Suppressor macrophage treated with lipopolysaccharide for 4 hours (primary cell): ENCODE measurements at places on chromosomes 16 and 17.

DNA sequence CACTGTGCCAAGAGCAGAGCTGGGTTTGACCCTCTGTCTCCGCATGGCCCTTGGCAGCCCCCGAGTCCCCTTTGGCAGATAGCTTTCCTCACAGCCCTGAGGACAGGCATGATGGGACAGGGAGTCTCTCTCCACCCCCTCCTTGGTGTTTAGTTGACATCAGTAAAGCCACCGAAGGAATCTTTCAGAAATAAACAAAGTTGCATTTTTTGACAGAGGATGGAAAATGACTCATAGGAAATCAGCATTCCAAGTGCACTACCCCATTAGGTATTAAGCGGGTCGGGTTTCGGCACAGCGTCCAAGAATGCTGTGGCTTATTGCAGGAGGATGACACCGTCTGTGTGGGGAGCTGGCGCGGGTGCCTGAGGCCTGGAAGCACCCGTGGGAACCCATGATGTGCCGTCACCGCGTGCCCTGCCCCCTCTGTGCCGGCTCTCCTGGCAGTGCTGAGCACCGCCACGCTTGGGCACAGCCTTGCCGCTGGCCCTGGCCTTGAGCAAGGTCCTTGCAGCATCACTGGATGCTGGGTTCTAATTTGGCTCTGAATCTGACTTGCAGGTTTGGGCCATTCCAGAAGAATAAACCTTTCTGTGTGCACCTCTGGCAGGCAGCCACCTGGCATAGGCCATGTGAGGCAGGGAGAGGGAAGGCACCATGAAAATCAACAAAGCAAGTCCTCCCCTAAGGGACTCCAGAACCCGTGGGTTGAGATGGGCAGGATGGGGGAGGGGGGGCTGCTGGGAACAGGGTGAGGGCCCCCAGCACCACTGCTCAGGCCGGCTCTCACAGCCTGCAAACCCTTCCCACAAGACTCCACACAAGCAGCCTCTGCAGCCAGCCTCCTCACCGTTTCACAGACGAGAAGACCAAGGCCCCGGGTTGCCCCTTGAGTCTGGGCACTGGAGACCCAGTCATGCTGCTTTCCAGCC is 50.5 kb upstream of the ZNF469 start:
- no peak for DNase-seq

DNA sequence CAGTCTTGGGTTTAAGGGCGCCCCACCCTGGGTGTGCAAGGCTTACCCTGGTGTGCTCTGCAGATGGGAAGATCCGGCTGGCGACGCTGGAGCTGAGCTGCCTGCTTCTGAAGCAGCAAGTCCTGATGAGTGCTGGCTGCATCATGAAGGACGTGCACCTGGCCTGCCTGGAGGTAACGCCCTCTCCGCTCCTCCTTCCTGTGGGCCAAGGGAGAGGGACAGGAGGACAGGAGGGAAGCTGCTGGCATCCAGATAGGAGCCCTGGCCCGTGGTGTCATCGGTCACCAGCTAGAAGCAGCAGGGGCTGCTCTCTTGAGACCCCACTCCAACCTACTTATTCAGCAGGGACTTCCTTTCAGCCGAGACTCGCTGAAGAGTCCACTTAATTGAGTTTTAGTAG is 97.8 kb downstream of the CLEC16A start:
- no peak for DNase-seq

DNA sequence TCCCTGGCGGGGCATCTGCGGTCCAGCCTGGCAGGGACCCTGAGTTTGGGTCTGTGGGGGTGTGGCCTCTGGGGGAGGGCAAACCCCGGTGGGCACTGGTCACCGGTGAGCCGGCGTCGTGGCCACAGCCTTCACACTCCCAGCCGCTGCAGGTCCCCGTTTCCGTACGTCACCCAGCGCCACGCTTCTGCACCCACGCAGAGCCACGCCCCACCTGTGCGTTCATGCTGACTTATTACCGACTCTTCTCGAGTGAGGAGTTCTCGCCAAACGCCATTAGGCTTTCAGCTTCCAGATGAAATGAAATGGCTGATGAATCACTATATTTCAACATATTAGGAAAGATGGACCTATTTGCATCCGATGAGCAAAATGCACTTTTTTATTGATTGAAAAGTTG is 8.8 kb upstream of the SSTR5 start:
- DNase-seq: no peak

DNA sequence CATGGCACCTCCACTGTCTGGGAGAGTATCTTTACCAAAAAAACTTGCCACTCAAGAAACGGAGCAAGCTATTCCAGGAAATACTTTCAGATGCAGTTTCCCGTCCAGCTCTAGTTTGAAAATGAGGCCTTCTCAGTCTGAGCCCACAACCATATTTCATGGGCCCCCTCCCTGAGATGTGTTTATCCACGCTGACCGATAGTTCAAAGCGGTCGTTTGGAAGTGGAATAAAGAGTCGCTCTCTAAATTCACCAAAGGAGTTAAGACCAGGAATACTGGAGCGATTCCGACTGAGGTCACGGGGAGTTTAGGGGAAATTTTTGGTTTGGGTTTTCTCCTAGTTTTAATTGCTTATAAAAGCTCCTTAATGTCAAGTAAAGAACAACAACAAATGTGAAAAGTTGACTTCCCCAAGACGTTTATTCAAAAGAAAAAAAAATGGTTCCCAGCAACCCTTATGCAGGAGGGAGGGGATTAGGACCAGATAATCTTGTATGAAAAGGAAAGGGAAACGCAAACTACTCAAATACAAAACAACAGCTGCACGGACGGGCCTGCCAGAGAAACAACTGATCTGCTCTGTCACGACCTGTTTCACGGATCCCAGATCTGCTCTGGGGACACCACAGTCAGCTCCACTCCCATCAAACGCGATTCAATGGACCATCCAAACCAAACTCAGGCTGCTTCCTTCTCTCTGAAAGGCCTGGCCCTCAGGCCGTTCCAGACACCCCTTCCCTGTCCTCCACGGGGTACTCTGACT is 77.1 kb downstream of the MRM3 start:
- DNase-seq: no peak

DNA sequence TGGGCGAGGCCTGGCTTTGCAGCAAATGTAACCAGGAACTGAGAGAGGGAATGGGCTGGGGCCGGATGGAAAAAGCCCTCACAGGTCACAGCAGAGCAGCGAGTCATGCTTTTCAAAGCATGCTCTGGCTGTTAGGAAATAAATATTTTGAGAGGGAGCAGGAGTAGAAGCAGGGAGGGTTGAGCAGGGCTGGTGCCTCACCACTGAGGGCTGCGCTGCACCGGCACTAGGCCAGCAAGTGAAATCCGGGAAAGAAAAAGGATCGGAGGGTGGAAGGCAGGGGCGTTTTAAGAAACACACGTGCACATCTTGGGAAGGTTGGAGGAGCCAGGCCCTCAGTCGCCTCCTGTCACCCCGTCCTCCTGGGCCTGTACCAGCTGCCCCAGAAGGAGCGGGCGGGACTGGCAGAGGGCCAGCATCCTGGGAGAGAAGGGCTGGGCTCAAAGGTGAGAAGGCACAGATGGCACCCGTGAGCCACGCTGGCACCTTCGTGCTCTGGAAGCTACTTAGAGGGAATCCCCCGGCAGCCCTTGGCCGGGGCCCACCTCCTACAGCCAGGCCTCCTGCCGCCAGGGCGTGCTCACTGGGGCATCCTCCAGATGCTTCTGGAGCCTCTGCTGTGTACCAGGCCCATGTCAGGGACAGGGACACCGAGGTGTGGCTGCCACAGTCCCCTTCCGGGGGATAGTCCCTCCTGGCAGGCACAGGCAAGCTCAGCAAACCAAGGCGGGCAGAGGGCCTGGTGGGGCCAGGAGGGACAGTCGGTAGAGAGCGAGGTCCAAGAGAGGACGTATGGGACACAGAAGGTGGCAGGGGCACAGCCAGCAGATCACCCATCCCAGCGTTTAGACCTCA is 71.5 kb upstream of the PLCG2 start:
- no peak for DNase-seq

- no peak for DNase-seq
Observed at GRCh38 chr17:36813957-36814563, 123.2 kb upstream of the LHX1 start.

- DNase-seq: no peak
Observed at GRCh38 chr17:16929757-16930520, 42.0 kb downstream of the TNFRSF13B start.

GRCh38 chr17:12078791-12079190 is 58.1 kb downstream of the MAP2K4 start:
- no peak for DNase-seq

GRCh38 chr17:5888811-5889210 is 181.4 kb upstream of the WSCD1 start:
- no peak for DNase-seq

GRCh38 chr17:50080827-50081226 is 14.3 kb upstream of the PDK2 start:
- DNase-seq: no peak

GRCh38 chr17:19017804-19018599 is 13.4 kb upstream of the FAM83G start:
- DNase-seq: no peak

DNA sequence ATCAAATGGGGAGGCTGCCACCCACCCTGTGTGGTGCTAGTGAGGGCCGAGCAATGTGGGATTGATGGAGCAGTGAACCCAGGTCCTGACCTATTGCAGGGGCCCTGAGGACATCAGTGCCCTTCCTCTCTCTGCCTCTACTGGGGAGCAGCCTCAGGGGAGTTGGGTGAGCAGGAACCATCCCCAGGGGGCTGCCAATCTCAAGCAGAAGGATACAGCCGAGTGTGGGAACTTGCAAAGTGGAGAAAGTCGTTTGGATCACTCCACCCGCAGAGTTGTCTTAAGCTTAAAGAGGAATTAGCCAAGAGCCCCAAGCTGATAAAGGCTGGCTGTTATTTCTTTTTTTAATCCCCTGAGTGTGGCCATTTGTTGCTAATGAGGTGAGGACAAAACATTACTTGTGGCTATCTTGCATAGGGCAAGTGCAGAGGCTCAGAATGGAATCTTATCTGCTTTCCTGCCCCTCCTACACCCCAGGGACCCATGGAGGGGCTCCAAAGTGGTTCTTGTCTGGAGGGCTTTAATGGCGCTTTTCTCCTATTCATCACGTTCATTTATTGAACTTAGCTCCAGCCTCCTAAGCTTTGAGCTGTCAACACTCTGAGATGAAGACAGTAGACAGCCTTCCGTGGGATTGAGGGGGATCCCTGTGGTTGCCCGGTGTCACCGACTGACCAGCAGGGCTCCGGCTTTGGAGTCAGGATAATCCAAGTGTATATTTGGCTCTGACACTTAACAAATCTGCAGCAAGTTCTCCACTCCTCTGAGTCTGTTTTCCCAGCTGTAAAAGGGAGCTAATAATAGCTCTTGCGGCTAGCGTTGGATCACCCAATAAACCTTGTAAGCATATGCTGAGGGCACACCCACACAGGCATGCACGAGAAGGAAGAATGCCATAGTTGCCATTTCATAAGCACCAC is 45.1 kb downstream of the MYH11 start:
- DNase-seq: no peak

DNA sequence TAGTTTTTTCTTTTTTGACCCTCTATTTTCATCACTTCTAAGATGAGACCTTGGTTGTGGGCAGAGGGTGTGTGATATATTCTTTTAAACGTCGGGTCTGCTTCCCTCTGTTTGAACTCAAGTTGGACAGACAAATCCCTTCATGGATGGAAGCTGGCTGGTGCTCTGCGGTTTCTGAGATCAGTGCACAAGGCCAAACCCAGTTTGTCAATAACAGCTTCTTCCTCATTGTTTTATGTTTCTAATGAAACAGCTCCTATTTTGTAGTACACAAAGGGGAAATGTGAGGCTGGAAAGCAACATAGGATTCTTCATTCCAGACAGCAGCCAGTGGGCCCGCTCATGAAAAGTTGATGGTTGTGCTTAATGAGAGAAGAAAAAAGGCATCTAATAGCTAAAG is 159.6 kb downstream of the PRKCA start:
- peak; percentile 61 for DNase-seq

DNA sequence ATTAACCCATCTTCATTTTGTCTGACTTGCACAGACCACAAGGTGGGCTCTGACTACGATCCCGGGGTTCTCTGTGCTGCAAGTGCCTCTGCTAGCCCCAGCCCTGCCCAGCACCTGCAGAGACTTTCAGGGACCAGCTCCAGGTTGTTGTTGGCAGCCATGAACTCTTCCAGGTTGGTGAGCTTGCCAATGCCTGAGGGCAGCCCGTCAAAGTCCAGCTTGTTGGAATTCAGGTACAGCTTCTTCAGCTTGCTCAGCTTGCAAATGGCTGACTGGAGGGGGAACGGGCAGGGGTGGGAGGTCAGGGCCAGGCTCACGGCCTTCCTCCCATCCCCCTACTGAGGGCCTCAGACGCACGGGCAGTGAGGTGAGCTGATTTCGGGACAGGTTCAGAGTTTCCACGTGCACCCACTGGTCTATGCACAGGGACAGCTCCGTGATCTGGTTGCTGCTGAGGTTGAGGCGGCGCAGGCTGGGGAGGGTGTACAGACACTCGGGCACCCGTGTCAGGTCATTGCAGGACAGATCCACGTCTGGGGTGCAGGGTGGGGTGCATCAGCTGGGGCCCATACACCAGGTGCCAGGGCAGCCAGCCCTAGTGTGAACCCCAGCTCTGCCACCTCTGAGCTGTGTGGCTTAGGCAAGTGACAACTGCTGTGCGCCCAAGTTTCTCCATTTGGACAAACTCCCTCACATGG is 5.2 kb downstream of the FLII start:
- no peak for DNase-seq

DNA sequence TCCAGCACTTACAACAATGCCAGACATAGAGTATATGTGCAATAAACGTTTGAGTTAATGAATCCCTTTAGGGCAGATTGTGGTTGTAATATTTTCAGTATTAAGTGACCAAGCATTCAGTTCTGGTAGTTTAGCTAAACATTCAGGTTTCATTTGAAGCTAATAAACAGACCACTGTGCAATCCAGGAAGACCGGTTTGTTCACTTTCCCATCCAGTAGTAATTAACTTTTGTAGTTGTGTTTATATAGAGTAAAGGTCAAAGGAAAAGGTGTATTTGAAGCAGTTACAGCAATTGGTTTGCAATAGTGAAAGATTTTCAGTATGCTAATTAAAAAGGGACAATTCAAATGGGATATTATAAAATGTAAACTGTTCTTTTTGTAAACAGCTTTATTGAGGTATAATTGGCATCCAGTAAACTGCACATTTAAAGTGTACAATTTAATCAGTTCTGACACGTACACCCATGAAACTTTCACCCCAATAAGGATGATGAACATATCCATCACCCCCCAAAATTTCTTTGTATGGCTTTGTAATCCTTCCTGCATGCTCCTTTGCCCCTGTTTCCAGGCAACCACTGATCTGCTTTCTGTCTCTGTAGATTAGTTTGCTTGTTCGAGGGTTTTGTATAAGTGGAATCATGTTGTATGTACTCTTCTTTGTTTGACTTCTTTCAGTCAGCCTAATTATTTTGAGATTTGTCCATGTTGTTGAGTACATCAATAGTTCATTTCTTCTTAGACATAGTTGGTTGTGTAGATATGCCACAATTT is 26.3 kb downstream of the MRTFB start:
- DNase-seq: no peak
